ENCODE measurements at places on chromosomes 1 and 21.

DNA sequence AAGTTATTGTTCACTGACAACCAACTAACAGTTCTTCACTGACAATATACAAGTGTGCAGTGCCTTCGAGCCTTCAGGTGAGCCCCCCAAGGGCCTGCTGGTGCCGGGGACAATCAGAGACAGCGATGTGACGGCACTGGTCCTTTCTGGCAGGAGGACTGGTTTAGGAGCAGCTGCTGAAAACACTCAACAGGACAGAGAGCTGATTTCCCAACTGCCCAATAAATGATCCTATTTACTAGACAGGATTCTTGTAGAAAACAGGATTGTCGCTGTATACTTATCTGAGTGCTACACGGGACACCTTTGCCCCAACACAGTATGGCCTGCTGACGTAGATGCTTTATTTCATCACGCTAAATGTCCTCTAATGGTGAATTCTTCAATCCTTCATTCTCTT, 65.4 kb downstream of the TP53BP2 start:
- DNase-seq, result no peak

GRCh38 chr1:162498496-162498810, 835 bp downstream of the UHMK1 start:
- DNase-seq, result peak; percentile 5

- no peak for DNase-seq
These were observed 667.6 kb upstream of the NCAM2 start for GRCh38 chr21:20330652-20331051.

- DNase-seq, result no peak
These were observed 14.9 kb downstream of the APCS start for GRCh38 chr1:159602501-159602999.

DNA sequence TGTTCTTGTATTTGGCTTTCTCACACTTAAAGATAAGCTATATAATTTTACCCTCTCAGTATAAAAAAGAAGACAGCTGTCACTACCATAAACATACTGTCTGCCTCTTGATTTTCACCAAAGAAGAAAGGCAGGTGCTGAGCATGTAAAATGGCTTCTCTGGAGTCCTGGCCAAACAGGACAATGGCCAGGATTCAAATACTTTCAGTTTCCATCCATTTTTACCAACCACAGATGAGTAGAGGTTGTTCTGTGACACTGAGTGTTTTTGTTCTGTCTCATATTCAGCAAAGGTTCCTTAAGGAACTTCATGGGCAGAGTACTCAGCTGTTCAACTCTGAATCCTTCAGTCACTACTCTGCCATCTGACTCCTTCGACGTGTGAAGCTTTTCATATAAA, 29.4 kb upstream of the RAB3GAP2 start:
- DNase-seq, result no peak

- DNase-seq, result no peak
These were observed 1967.4 kb downstream of the NCAM2 start for GRCh38 chr21:22965455-22966135.

DNA sequence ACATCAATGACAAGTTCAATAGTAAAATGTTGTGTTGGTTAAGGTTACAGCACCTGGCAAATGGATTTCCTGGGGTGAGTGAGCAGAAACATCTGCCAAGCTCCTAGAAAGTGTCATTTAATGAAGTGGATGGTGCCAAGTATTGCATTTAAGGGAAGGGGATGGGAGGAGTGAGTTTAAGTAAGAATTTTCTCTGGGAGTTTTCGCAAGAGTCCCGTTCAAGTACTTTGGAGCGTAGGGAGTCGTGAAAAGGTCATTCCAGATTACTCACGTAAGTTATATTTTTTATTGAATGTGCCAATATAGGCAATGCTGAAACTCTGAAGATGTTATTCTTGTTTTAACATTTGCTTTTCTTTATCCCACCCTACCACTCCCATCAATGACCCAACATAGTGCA, 117.4 kb upstream of the RAB3GAP2 start:
- no peak for DNase-seq

DNA sequence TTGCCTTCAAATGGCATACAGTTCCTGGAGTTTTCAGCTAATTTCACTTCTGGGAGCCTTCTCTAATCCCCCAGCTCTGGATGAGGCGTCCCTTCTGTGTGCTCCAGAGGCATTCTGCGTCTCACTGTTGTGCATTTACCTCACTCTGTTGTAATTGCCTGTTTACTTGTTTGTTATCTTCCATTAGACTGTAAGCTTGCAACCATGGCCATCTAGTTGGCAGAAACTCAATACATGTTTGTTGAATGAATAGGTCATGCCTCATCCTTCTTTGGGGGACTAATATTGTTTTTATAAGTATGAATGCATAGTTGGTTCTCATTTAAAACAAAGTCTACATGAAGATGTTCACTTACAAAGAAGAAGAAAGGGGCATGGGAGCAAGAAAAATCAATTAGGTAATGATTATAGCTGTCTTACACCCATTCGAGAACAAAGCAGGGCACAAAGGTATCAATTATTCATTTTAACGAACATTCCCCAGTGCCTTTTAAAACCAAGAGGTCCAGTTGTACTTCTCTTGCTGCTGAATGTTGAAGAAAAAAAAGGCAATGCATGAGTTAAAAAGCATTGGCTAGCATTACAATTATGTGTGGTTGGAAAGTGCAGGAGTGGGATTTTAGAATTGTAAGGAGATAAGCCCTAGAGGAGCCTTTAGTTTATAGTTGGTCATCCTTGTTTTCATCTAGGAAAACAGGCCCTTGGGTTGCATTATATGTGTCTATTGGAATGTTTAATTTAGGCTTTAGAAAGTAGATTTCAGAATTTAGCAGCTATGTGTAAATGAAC, 6.0 kb downstream of the RGL1 start:
- DNase-seq, result no peak

GRCh38 chr1:94898491-94899385, 28.2 kb downstream of the CNN3 start:
- no peak for DNase-seq

DNA sequence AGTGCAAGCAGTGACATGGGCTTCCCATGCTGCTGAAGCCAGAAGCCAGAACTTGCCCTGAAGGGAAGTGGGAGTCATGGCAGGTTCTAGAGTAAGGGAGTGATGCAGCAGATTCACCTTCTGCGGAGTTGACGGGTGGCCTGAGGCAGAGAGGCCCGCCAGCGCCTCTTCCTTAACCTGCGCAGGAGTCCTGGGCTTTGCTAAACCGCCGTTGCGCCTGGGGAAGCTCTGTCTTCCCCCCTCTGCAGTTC, 67.3 kb downstream of the OBSCN start:
- DNase-seq, result no peak

DNA sequence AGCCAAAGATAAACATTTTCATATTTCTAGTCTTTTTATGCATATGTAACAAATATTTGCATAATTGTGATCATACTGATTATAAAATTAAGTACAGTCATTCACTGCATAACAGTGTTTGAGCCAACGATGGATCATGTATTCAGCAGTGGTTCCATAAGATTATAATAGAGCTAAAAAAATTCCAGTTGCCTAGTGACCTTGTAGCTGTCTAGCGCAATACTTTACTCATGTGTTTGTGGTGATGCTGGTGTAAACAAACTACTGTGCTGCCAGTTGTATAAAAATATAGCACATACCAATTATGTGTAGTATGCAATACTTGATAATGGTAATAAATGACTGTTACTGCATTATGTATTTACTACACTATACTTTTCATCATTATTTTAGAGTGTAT, 2.1 kb upstream of the S100A10 start:
- DNase-seq, result no peak

DNA sequence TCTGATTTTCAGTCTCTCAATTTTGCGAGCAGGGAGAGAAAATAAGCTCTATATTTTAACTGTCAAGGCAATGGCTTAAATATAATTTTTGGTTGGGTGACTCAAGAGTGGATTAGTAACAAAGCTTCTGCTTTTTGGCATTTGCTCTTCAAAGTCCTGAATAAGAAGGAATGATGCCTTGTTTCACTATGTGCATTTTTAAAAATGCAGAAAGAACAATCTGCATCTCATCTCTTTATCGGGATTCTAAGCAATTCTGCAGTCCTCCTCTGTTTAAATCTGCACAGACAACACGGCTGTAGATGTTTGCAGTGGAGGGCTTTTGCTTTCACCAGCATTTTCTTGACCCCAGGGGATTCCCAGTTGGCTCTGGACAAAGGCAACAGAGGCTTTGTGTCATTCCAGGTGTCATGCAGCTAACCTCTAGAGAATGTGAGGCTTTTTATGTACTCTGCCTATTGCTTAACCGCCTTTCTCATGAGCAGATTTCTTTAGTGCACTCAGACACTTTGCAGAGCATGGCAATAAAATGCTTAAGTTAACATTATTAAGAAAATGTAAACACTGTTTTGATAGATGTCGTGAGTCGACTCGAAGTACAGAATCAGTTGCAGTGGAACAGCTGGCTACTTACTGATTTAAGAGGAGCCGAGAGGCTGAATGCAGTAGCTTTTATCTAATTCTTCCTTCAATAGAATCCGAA, 783.2 kb upstream of the NEGR1 start:
- DNase-seq, result no peak

GRCh38 chr1:221868593-221869303, 126.9 kb upstream of the DUSP10 start:
- DNase-seq, result no peak

GRCh38 chr1:43057567-43057966, 98.9 kb upstream of the SLC2A1 start:
- no peak for DNase-seq

DNA sequence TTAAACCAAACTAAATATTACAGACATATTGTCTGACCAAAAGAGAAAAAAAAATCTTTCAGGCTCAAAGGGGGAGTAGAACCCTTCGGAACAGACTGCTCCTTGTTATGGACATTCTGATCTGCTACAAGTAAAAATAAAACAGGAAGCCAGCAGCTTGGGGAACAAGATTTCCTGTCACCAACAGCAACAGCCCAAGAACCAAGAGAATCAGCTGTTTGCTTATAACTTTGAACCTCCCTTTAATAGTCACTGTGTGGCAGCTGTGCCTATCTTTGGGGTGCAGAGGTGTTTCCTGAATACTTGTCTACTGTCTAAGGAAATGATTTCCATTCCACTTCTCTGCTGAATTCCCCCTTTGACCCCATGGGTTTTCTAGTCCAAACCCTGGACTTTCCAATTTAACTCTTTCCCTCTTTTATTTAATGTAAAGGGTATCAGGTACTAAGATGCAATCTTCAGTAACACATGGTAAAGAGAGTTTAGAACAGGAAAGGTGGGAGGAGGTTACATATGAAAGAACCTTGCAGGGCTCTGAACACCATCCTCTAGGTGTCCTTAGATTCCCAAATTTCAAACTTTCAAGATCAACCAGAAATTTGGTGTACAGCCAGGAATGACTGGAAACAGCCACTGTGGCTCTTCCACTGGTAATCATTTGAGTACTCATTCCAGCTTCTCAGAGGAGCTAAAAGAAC, 38.6 kb downstream of the GPR3 start:
- peak; percentile 54 for DNase-seq

- no peak for DNase-seq
These were observed 40.7 kb downstream of the ARHGEF11 start for GRCh38 chr1:157004806-157005205.

- no peak for DNase-seq
These were observed 40.4 kb downstream of the UBASH3A start for GRCh38 chr21:42443876-42444744.

- no peak for DNase-seq
These were observed 15.7 kb downstream of the HSD11B1 start for GRCh38 chr1:209720326-209720725.

- no peak for DNase-seq
These were observed 906 bp downstream of the CIART start for GRCh38 chr1:150283260-150283659.

- peak; percentile 61 for DNase-seq
These were observed 16.1 kb upstream of the IFFO2 start for GRCh38 chr1:18972531-18972930.

- DNase-seq, result peak; percentile 68
These were observed 23.4 kb upstream of the PWP2 start for GRCh38 chr21:44083631-44084291.

GRCh38 chr1:185790194-185790735, 56.1 kb downstream of the HMCN1 start:
- DNase-seq, result no peak

DNA sequence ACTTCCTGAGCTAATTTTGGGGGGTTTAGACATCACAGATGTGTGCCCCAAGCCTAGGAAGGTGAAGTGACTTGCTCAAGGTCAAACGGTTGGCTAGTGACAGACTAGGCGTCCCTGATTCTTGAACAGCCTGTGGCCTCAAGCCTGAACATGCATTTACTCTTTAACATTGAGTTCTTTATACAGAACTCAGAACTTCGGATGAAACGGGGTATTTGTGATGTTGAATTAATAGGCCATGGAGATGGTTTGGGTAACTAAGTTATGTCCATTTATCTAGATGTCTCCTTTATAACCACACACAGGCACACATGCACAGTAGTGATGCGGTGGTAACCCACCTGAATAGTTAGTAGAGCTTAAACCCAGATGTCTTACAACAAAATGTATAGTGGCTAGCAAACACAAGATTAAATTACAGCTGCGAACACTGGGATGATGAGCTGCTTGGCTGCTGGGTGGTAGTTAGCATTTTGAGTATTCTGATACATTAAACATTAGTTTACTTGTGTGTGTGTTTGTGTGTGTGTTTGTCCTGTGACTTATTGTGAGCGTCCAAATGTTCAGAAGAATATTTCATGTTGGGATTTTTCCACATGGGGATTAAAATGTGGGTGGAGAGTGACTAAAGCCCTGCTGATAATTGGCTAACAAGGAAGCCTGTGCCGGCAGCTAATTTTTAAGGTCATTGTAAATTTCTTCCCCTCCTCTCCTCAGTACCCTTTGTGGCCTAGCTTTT, 2.3 kb downstream of the ATP1A1 start:
- DNase-seq, result no peak

GRCh38 chr1:48750109-48750508, 26.6 kb downstream of the BEND5 start:
- no peak for DNase-seq

DNA sequence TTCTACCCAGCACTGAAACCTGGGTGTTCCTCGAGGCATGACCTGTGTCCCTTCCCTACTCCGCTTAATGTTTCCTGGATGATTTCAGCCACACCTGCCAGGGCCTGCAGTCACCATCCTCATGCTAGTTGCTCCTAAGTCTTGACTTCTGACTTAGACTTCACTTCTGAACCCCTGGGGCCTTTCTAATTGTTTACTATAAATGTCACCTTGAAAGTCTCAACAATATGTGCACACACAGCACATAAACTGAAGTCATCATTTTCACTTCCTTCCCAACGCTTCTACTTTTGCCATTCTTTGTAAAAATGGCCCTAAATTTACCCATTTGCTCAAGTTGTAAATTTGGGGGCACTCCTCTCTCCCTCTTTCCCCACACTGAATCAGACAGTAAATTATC, 141.1 kb downstream of the DYRK1A start:
- no peak for DNase-seq
